ENCODE measurements at places on chromosomes 13 and 19. TPM values are rescaled to one million over a fixed set of nuclear protein-coding genes. Genes with fewer than 3 reads are reported as not detected.

The B3GNT8 gene
- 28.7 TPM for total RNA-seq

The CAPS gene
- total RNA-seq, result 14.3 TPM

The PRKCG gene
- not detected for total RNA-seq

The ANKRD24 gene
- 1.0 TPM for total RNA-seq

The ZNF790 gene
- 3.3 TPM for total RNA-seq

The KANK3 gene
- total RNA-seq, result 2.4 TPM

The KASH5 gene
- not detected for total RNA-seq

The TFPT gene
- 12.4 TPM for total RNA-seq

The FZR1 gene
- 39.7 TPM for total RNA-seq

The GJB2 gene
- total RNA-seq, result 39.0 TPM

The GDF15 gene
- 32.2 TPM for total RNA-seq

DNA sequence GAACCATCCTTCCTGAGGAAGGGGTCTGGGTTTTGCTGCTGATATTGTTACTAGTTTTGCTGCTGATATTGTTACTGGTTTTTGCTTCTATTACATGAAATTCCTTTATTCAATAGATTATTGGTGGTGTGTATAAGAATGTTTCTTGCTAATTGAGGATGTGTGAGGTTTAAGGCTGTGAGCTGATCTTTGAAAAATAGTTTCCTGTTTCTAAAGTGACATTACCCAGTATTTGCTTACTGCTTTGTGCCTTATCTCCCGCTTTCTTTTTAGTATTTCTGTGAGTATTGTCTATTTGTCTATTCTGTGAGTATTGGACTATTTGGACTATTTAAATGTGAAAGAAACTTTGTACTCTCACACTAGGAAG lies 38.2 kb upstream of the C1QTNF9 start:
- DNase-seq, result no peak

- no peak for DNase-seq
Observed at GRCh38 chr19:42683917-42684513, 56.3 kb downstream of the PSG3 start.

DNA sequence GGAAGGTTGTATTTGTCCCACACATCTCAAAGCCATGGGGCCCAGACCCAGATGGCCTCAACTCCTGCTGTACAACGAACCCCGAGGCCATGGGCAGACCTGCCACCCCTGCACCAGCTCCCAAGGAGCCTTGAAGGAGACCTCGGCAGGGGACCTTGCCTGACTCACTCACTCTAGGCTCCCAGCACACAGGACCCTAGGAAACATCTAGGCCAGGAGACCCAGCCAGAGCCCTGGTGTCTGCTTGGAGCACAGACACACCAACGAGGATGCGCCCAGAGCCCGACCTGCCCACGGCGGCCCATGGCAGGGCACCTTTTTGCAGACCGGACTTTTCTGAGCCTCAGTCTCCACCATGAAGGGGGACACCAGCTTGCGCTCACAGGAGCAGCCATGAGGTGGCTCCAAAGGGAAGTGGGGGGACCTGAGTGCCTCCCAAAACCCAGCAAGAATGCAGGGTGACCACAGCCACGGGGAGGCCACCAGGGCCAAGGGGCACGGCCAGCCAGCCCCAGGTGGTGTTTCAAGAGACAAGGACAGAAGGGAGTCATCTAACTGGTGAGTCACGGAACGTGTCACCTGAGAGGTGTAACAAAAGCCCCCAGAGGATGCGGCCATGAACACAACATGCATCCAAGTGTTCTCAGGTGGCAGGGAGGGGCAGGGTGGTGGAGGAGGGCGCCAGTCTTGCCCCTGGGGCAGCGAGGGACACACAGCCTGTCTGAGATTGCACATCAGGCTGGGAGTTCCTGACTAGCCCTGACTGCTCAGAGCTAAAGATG lies 4.9 kb upstream of the CERS1 start:
- DNase-seq, result no peak

GRCh38 chr19:1161716-1162115 lies 12.4 kb downstream of the SBNO2 start:
- DNase-seq, result no peak

DNA sequence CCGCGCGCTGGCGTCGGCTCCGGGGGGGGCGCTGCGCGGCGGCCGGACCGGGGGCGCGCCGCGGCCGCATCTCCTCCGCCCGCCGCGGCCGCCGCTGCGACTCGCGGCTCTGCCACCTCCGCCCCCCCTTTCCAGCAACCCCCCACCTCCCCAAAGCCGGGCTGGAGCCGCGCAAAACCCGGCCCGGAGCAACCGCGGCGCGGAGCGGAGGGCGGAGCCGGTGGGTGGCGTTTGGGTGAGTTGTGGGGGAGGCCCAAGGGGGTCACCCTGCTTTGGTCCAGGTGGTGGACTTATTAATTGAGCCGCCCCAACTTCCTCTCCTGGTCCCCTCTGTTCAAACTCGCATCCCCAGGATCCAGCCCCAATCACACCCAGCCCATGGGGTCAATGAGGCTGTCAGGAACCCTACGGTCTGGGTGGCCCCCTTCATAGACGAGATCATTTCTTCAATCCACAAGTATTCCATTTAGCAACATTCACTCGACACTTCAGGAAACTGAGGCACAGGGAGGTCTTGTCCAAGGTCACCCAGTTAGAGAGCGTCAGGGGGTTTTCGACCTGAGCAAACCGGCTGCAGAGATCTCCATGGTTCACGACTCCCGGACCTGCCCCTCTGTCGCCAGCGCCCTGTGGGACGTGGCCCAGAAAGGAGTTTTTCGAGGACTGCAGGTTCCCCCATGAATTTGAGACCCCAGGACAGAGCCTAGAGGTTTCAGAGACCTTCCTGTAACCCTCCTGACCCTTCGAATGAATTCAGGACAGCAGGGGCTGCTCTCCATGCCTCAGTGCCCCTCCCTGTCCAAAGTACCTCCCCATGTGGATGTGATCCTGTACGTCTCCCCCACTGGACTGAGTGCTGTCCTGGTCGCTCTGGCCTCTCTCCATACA lies 22.4 kb upstream of the SEMA6B start:
- no peak for DNase-seq

GRCh38 chr13:113437408-113438010 lies 15.8 kb downstream of the ADPRHL1 start:
- no peak for DNase-seq

- no peak for DNase-seq
Observed at GRCh38 chr13:50320271-50320862, 305.1 kb downstream of the KCNRG start.

- DNase-seq, result no peak
Observed at GRCh38 chr13:94123557-94123956, 355.9 kb downstream of the DCT start.

DNA sequence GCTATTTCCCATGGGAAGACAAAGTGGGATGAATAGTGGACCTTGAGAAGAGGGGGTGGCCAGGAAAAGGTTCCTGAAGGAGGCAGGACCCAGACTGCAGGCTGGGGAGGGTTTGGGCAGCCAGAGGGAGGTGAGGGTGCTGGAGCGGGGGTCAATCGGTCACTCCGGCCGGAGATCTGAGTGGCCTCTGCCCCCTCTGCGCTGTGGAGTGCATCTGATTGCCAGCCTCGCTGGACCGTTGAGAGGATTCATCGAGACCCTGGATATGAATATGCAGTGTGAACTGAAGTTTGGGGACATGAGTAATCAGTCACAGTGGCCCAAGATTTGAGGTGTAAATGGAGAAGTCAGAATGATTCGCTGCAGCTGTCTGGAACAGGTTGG lies 5.5 kb upstream of the ZNF580 start:
- no peak for DNase-seq

GRCh38 chr13:29065142-29065541 lies 245.0 kb downstream of the MTUS2 start:
- no peak for DNase-seq

- no peak for DNase-seq
Observed at GRCh38 chr13:111007209-111007608, 92.3 kb upstream of the ANKRD10 start.

DNA sequence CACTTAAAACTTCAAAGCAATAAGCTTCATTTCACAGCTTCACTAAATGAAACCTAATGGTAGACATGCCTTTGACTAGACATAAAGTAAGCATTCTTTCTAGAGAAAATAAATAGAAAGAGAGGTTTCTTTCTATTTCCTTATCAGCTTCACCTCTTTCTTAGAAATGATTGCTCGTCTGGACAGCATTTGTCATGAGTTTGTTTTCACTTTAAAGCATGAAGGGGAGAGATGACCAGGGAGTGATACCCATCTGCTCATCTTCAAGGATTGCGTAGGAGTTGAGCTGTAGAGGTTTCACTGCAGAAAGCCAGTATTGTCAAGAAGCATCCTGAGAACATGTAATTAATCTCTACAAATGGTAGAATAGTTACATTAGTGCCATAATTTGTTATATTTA lies 61.3 kb downstream of the COL4A2 start:
- DNase-seq, result no peak

- DNase-seq, result no peak
Observed at GRCh38 chr19:55372316-55373081, 2.2 kb upstream of the IL11 start.

DNA sequence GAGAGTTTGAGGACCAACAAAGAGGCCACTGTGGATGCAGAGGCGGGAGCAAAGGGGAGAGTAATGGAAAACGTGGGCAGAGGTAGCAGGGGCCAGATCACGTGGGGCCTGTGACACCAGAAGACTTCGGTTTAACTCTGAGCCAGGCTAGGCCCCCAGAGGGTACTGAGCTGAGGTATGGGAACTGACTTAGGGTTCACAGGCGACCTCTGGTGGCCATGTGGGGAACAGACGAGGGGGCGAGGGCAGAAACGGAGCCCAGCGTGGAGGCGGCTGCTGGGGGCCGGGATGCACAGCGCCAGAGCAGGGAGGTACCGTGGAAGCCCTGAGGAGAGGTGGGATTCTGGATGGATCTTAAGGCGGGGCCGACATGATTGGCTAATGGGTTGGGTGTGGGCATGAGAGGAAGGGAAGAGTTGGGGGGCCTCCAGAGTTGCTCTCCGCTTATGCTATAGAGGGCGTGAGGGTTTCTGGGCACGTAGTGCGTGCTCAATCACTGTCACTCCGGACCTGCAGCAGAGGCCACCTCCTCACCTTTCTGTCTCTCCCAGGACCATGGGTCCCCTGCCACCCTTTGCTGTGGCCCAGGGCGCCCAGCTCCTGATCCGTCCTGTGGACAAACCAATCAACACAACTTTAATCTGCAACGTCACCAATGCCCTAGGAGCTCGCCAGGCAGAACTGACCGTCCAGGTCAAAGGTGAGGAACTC lies 13.7 kb downstream of the PVR start:
- peak; percentile 70 for DNase-seq

- DNase-seq, result peak; percentile 33
Observed at GRCh38 chr19:57934820-57935665, at the start of gene ZNF418. Gene ZNF418 (minus strand): TSS chr19:57935402. CDS start chr19:57933822, 1,580 bp downstream.

DNA sequence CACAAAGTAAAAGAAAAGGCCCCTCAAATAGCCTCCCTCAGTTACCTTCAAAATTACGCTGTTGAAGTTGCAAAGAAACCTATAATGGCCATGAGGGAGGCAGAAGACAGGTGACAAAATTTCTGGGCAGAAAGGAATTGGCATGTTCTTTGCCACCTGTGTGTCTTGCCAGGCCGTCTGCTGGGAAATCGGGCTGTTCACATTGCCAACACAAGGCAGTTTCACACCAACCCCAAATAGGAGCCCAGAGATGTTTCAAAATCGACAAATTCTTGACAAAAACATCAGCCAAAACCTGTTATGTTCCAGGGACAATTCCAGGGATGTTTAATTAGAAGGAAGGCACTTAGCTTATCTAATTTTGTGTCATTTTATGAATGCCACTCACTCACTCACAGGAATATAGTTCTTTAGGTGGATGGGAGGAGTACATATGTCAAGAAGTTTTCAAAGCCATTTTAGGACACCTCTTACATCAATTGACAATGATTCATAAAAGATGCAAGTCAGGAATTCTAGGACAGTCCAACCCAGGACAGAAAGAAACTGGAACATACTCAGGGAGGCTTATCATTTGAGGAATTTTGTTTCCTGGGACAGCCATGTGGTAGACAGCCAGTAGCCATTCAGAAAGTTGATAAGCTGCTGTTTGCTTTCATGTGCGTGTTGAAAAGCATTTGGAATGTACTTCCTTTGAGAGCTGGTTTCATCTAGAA lies 164.5 kb downstream of the RGCC start:
- no peak for DNase-seq

DNA sequence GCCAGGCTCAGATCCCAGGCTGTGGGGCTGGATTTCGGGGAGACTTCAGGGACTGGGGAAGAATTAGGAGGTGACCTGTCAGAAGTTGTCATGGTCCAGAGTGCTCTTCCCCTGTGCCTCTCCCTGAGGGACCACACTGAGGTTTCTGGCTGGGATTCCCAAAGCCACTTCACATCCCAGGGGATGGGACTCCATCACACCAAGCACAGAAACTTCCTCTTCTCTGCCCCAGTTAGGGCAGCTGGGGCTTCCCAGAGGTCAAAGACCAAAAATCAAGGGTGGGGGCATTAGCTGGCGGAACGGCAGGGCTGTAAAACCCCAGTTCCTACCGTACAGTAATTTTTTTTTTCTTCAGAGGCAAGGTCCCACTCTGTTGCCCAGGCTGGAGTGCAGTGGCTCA lies 7.4 kb downstream of the FCER2 start:
- DNase-seq, result no peak

- DNase-seq, result no peak
Observed at GRCh38 chr13:108915095-108915633, 285.8 kb downstream of the MYO16 start.

DNA sequence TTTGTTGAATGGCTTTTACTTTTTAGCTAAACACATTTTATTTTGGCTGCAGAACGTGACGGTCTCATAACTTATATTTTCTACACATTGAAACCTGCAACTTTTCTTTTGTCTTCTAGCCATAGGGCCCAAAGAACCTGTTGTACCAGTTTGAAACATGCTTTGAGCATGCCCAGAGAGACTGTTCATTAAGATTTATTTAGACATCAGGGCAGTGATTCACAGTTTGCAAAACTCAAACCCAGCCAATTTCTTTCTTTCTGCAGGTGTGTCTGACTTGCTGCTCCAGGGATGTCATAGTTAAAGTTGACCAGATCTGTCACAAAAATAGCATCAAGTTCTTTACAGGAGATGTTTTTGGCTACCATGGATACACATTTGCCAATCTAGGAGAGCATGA lies 22.0 kb downstream of the SAE1 start:
- no peak for DNase-seq

DNA sequence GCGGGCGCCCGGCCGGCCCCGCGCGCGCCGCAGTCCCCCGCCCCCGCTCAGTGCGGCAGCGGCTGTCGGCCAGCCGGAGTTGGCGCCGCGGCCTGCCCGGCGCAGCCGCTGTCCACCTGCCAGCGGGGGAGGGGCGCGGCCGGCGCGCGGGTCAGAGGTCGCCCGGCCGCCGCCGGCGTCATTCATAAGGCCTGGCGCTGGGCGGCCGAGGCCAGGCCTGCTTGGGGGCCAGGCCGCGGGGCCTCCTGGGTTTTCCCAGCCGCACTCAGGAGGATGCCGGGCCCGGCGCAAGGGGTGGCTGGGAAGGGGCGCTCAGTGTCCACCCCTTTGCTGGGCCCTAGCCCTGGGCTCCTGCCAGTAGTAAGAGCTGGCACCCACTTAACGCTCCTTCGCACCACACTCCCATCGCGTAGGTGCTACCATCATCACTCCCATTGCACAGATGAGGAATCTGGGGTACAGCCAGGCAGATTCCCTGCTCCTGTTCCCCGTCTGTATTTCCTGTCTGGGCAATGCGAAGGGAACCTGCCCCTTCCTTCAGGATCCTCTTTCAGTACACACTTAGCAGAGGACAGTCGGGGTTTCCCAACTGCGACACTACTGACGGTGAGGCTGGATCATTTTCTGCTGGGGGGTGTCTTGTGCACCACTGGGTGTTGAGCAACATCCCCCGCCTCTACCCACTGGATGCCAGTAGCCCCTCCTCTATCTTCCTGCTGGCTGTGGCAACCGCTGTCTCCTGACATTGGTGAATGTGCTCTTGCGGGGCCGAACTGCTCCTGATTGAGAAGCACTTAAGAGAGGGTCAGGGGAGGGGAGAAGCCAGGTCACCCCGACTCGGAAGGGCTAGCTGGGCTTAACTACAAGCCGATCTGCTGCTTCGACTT lies 846 bp upstream of the PRKACA start:
- DNase-seq, result peak; percentile 86

All from left colon (tissue), 2 donors.